ENCODE measurements at places on chromosomes 1 and 21.

GRCh38 chr1:66685265-66685664 is 67.0 kb upstream of the DYNLT5 start:
- DNase-seq: no peak

DNA sequence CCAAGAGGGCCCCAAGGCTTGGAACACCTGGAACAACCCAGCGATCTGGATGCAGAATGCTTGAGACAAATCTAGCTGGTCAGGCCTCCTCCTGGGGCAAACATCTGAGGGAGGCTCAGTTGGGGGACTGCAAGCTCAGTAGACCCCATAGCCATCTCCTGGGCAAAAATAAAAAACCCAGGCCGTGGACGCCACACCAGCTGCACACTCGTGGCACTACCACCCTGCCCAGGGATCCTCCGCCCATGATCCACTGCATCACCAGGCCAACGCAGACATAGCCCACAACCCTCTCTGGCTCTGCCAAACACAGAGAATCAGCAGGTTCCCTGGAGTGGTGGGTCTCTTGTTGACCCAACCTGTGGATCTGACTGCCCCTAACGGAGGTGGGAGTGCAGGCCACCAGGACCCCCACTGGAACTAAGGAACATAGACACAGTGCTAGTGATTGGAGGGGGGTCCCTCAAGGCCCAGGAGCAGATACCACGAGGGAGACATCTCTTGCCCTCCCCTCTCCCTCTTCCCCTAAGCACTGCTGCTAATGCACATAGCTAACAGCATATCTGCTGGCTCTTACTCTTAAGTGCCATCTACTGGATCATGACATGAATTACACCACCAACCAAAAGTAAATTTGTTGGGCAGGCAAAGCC is 147.2 kb downstream of the CHD1L start:
- peak; percentile 2 for DNase-seq

DNA sequence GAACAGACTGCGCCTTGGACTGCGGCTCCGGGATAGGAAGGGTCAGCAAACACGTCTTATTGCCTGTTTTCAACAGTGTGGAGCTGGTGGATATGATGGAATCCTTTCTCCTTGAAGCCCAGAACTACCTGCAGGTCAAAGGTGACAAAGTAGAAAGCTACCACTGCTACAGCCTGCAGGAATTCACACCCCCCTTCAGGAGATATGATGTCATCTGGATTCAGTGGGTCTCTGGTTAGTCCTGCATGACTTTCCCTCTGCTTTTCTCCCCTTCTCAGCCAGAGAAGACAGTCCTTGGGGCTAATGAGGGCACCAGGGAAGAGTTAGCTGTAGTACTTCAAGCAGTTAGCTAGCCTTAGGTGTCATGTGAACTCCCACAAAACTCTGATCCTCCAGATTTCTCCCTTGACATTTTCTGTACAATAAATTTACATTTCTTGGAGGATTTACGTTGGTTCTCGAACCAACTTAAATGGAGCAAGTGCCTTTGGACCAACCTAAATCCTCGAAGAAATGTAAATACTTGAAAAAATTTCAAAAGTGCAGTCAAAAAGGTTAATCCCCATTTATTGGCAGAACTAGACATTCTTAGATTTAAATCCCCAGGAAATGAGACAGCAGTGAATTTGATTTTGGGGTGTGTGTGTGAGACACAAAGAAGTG is 20.9 kb downstream of the NTMT2 start:
- DNase-seq: no peak

DNA sequence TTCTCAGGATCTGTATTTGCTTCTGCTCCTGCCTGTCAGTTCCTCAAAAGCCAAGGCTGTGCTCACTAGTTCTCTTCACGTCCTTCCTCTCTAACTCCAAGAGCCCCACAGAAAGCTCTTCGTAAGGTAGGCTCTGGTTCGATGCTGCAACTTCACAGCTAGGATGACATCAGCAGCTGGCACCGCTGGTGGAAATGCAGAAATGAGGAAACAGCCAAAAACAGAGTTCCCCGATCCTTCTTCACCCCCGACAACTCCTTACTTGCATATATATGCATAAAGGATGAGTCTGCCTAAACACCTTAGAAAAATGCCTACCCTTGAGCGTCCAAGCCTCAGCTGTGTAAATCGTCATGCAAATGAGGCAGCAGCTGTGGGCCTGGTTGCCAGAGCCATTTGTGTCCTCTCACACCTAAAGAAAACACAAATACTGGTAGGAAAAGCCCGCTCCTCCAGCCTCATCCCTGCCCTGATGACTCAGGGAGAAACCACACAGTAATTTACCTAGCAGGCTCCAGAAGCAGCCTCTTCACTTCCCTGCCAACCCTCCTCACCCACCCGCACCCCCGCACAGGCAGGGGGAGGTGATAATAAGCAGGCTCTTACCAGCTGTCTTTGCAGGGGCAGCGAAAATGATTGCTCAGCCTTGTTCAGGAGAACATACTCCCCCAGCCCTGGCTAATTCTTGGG is 28.2 kb downstream of the BATF3 start:
- no peak for DNase-seq

GRCh38 chr1:49576327-49576901 is 447.3 kb downstream of the AGBL4 start:
- DNase-seq: no peak
